CD14-positive monocyte (primary cell): ENCODE measurements at places on chromosomes 7 and 10.

DNA sequence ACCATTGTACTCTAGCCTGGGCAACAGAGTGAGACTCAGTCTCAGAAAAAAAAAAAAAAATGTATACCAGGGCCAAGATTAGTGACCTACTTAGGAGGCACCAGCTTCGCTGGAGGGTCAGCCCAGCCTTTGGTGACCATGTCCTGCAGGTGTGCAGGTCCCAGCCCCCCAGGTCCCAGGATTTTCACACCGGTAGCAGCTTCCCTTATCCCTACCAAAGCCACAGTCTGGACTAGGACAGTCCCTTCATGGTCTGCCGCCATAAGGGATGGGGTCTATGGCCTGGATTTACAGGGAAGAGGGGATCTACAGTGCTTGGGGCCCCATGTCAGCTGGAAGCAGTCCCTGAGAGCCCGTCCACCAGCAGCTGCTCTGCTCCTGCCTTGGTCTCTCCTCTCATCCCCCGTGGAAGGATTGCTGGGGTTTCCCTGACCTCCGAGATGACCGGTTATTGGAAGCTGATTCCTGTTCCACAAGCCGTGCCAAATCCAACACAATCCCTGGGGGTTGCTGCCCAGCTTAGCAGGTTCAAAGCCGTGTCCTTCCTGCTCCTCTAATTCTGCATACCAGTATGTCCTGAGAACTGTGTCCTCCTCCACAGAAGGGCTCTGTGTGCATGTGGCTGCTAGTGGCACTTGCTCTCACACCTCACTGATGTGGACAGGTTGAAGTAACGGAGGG is 11.0 kb upstream of the NDUFB2 start:
- DNase-seq, result no peak

DNA sequence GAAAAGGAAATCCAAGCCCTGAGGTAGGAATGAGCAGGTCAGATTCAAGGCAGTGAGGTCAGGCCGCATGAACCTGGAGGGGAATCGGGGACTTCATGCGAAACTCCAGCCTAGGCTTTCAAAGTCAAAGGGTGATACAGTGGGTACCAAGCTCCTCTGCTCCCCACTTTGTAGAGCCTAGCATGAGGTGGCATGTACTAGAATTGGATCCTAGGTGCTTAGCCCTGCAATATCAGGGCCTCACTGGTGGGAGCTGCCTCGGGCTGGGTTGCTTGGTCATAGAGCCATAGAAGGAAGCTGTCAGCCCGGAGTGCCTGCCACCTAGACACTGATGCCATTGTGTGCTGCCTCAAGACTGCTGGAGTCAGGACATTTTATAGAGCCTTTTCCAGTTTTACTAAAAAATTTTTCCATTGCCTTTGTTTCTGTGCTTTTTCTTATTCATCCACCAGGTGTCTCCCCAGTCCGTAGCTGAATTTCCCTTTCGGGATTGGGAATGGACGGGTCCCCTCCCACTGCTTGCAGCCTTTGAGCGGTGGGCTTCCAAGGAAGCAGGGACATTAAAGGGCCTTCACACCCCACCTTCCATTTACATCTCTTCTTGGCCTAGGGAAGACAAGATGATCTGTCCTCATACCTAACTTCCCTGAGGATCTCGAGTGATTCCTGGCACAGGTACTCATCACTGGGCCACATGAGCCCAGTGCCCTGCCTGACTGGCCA is 5.5 kb upstream of the LZTS2 start:
- no peak for DNase-seq

DNA sequence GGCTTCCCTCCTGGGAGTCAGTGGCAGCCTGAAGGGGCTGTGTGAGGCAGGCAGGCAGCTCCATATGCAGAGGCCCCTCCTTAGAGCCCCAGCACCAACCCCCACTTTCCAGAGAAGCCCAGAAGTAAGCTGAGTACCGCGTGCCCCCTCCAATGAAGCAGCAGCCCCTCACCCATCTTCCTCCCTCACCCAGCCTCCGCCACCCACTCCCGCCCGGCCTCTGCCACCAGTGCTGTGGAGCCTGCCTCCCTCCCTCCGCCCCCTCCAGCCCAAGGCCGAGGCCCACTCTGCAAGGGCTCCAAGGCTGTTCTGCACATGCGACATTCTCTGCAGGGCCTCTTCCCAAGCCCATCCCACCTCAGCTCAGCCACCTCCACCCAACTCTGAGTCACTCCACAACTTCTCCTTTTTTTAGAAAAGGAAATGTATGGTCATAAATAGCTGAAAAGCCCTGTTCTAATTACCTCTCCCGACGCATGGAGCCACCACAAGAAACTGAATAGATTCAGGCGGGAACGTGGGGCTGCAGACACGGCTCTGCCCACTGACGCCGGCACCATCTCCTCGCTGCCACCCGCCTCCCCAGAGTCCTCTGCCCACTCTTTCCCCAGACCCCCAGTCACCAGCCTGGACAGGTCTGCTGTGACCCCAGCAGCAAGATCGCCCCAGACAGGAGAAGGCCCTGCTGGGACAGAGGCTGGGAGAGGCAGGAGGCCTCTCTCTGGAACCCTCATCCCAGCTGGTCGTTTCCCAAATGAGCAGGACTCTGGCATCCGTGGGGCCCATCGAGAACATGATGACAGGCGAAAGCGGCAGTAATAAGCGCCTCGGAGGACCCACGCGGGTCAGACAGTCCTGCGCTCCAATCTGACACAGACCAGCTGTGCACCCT is 213.9 kb downstream of the MAD1L1 start:
- peak; percentile 90 for DNase-seq

GRCh38 chr10:96044736-96045135 is 1.4 kb downstream of the CCNJ start:
- peak; percentile 85 for DNase-seq

GRCh38 chr10:92571649-92572048 is 2.2 kb downstream of the IDE start:
- DNase-seq, result no peak

- peak; percentile 90 for DNase-seq
Observed at GRCh38 chr10:6399231-6399741, 180.8 kb downstream of the PRKCQ start.

- DNase-seq, result peak; percentile 21
Observed at GRCh38 chr10:28530751-28531150, 2.2 kb upstream of the WAC start.

GRCh38 chr7:36403452-36403851 is 13.8 kb downstream of the ANLN start:
- no peak for DNase-seq

- DNase-seq, result no peak
Observed at GRCh38 chr7:41437257-41438196, 265.4 kb downstream of the INHBA start.

- DNase-seq, result no peak
Observed at GRCh38 chr10:3363311-3364045, 190.9 kb upstream of the PITRM1 start.

DNA sequence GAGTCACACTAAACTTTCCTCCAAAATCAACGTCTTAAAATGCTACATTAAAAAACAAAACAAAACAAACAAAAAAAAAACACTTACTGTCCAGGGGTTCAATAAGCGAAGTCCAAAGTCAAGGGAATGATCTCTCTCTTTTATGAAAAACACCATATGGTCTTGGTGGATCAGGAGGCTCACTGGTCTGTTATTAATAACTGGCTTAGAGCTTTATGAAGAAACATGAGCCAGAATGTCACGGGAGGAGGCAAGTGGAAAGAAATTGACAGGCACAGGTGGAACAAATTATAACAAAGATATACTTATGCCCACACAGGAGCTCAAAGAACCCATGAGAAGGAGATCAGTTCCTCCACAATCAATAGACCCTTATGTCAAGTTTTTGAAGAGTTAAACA is at the start of gene MRLN:
Gene MRLN, minus strand, starts transcription at position 189 of the 400 bp plus-strand sequence.
- DNase-seq, result no peak

DNA sequence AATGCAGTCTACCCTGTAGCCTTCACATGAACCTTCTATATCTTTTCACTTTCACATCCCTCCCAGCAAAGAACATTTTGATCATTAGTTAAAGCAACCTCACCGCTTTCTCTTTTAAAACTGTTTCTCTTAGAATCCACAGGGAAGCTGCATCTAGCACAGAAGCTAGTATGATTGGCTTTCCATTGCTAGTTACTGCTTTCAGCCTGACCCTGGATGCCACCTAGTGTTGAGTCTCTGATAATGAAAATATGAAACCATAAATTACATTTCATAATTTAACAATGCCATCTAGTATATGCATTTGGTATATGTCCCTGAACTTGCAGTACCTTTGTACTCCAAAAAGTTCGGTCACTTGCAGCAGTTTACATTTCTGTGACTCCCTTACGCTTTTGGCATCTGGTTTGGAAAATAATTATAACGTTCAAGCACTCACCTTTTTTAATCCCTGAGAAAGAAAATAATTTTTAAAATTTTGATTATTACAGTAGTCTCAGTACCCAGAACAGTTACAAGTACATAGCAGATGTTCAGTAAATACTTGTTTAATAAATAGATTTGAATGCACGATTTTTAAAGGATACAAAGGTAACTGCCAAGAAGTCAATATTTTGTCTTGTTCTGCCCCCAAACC is 22.7 kb downstream of the CISD1 start:
- peak; percentile 49 for DNase-seq
